Pericardium fibroblast (primary cell): ENCODE measurements at places on chromosomes 6 and 20. TPM values are rescaled to one million over a fixed set of nuclear protein-coding genes. Genes with fewer than 3 reads are reported as not detected.

CYP39A1 gene
- 1.6 TPM in 1 of 2 replicates, not detected in the other for total RNA-seq

SRMS gene
- not detected in 2 replicates for total RNA-seq

TMEM14C gene
- total RNA-seq, result 169 and 200 TPM in 2 replicates

SNAP91 gene
- total RNA-seq, result 0.12 TPM in 1 of 2 replicates, not detected in the other

GPSM3 gene
- total RNA-seq, result 0.26 and 4.9 TPM in 2 replicates

C2 gene
- 1.2 and 9.6 TPM in 2 replicates for total RNA-seq

RAD21L1 gene
- total RNA-seq, result not detected in 2 replicates

SUMO4 gene
- total RNA-seq, result 3.2 TPM in 1 of 2 replicates, not detected in the other
